Type B pancreatic cell (in vitro differentiated cells): ENCODE measurements at places on chromosomes 16 and 17. TPM values are rescaled to one million over a fixed set of nuclear protein-coding genes. Genes with fewer than 3 reads are reported as not detected.

Gene C16orf92
- not detected in 2 replicates for total RNA-seq

Gene ADAD2
- total RNA-seq: not detected in 2 replicates

Gene MPP3
- total RNA-seq: 3.8 and 7.8 TPM in 2 replicates

Gene E2F4
- total RNA-seq: 68.8 and 84.5 TPM in 2 replicates

Gene HP
- not detected in 2 replicates for total RNA-seq

Gene TPSD1
- not detected in 2 replicates for total RNA-seq

Gene NTHL1
- 18.1 and 37.6 TPM in 2 replicates for total RNA-seq

Gene ZMYND15
- total RNA-seq: 0.70 and 1.4 TPM in 2 replicates

Gene MMP25
- 0.14 TPM in 2 replicates for total RNA-seq

Gene RND2
- total RNA-seq: 3.3 and 7.1 TPM in 2 replicates

Gene CHST4
- 0.33 TPM in 1 of 2 replicates, not detected in the other for total RNA-seq

- DNase-seq: no peak
- peaks cover under 1% of the 10 kb centered on the region for H3K36me3 ChIP-seq
- H3K27ac ChIP-seq: no peak overlapping the region
- H3K27me3 ChIP-seq: no peaks in the 10 kb centered on the region
- no peak overlapping the region for H3K4me3 ChIP-seq
- H3K4me1 ChIP-seq: no peaks in the 10 kb centered on the region
These were observed 116.4 kb downstream of the HS3ST3A1 start for GRCh38 chr17:13485327-13485726.

DNA sequence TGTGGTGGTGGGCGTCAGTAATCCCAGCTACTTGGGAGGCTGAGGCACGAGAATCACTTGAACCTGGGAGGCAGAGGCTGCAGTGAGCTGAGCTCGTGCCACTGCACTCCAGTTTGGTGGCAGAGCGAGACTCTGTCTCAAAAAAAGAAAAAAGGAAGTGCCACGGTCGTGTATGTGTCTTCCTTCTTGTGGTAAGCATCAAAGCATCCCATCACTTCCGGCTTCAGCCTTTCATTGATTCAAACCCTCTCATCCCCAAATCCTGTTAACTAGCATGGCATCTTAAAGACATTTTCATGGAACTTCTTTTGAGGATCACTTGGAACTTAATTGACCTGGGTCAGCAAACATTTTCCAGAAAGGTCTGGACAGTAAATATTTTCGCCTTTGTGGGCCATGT, 126.2 kb downstream of the CPPED1 start:
- no peaks in the 10 kb centered on the region for H3K36me3 ChIP-seq
- H3K4me3 ChIP-seq: no peak overlapping the region
- no peaks in the 10 kb centered on the region for H3K27me3 ChIP-seq
- peaks cover 8% of the 10 kb centered on the region for H3K4me1 ChIP-seq
- no peak overlapping the region for H3K27ac ChIP-seq
- no peak for DNase-seq

DNA sequence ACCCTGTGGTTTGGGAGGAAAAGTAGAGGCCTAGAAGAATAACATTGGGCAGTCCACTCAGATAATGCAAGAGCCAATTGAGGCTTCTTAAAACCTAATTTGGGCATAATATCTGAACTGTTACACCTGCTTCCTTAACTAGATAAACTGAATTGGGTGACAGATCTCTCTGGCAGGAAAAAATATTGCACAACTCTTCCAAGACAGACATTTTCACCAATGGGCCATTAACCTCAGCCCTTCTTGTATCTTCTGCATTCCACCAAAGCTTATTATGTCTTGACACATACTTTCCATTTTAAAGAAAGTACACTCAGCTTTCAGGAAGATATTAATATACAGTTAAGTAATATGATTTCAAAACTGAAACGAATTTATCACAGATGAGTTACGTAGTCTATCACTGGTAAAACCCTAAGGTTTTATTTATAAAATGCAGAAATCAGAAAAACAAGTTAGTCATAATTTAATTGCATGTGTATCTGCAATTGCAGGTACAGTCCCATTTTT, 79.9 kb upstream of the MON1B start:
- H3K27me3 ChIP-seq: peaks cover 9% of the 10 kb centered on the region
- no peak for DNase-seq
- H3K4me3 ChIP-seq: no peak overlapping the region
- no peaks in the 10 kb centered on the region for H3K36me3 ChIP-seq
- H3K4me1 ChIP-seq: no peaks in the 10 kb centered on the region

DNA sequence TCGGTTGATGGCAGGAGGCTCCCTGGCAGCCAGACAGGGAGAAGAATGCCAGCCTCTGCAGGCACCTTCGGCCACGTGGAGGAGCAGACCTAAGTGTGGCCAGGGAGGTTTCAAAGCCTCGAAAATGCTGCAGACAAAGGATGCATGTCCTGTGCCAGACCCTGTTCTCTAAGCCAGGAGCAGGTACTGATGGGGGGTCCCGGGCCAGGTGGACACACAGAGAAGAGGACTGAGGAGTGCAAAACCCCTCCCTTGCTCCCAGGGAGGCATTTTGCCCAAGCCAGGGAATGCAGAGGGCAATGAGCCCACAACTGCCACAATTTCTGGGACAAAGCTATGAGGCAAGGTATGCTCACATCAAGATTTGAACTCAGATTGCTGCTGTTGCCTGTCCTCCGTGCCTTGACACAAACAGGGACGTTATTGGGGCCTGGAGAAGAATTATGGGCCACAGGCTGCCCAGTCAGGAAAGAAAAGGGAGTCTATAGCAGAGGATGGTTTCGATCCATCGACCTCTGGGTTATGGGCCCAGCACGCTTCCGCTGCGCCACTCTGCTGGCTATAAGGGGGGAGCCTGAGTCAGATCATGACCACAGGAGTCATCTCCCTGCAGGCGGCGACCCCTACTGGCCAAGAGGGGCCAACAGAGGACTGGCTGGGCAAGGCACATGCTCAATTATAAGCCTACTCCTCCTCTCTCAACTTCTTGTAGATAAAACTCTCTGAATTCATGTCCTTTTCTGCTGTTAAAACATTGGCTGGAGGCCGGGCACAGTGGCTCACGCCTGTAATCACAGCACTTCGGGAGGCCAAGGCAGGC, 25.1 kb upstream of the FOXK2 start:
- H3K36me3 ChIP-seq: no peaks in the 10 kb centered on the region
- peaks cover 18% of the 10 kb centered on the region for H3K4me1 ChIP-seq
- peak overlapping the region; percentile 85 for H3K4me3 ChIP-seq
- DNase-seq: peak; percentile 93
- H3K27me3 ChIP-seq: peaks cover 10% of the 10 kb centered on the region

DNA sequence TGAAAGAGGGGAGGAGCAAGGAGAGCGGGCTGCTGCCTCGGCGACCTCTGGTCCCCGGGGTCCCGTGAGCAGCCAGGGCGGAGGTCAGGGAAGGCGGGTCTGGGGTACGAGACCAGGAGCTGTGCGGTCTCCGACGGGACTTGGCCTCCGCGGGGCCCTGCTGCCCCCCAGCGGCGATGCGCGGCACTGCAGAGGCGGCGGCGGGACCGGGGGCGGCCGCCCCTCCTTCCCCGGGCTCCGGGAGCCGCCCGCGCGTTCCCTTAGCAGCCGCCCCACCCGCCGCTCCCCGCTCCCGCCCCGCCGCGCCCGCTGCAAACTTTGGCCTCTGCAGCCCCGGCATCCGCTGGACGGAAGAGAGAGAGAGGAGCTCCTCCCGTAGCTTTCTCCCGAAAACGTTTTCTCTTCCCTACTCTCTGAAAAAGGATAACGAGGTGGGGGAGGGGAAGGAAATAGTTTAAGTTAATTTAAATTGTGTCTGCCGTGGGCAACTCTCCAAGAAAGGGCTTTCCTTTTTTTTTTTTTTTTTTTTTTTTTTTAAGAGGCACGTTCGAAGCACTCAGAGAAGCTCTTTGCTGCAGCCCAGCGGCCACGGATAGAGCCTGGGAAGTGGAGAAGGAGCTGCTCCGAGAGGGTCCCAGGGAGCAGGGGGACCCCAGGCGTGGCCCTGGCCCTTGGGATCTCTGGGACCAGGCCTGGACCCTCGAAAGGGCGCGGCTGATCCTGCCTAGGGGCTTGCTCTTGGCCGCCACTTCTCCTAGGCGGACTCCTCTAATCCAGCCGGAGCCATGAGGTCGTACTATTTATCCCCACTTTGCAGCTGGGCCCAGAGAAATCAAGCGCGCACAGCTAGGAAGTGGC, 43.2 kb downstream of the C16orf82 start:
- peaks cover 19% of the 10 kb centered on the region for H3K27me3 ChIP-seq
- H3K36me3 ChIP-seq: no peaks in the 10 kb centered on the region
- H3K27ac ChIP-seq: peak overlapping the region; percentile 41
- peak; percentile 95 for DNase-seq
- H3K4me1 ChIP-seq: no peaks in the 10 kb centered on the region

GRCh38 chr17:68601565-68602288, 560 bp upstream of the FAM20A start:
- DNase-seq: no peak
- peaks cover 63% of the 10 kb centered on the region for H3K27me3 ChIP-seq
- no peaks in the 10 kb centered on the region for H3K36me3 ChIP-seq
- H3K27ac ChIP-seq: no peak overlapping the region

DNA sequence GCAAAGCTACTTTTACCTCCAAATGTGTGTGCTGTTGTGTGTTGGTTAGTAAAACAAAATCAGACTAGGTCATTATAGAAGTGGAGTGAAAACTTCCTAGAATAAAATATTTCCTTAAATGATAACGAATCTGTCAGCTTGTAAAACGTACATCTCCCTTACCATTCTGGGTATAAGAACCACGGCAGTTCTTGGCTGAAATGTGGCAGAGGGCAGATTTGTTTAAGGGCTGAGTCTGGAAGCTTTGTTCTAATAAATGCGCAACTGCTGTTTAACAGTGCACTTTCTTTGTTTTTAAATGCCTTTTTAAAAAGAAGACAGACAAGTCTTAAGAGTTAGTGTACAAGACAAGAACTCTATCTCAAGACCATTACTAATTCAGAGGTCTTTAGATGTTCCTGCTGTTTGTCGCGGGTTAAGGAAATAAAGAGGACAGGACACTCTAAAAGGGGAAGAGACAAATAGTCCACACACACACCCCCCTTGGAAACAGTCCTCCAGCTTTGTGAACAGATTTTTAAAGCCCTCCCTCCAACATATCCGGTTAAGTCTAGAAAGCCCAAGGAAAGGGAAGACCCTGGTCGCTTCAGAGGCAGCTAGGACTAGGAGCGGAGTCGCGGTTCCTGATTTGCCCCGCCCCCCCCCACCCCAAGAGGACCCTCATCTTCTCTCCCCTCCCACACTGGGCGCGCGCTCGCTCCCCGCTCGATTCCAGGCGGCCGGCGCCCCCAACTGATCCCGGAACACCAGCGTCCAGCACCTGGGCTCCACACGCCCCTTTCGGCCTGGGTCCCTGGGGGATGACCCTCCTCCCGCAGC, 658 bp downstream of the SYNRG start:
- peak overlapping the region; percentile 93 for H3K27ac ChIP-seq
- peak overlapping the region; percentile 95 for H3K4me3 ChIP-seq
- no peak for DNase-seq

- H3K27ac ChIP-seq: peak within 1 kb of the TSS; percentile 53
- peak; percentile 64 for DNase-seq
- peak within 1 kb of the TSS; percentile 83 for H3K4me3 ChIP-seq
- H3K36me3 ChIP-seq: no peaks in the 10 kb centered on the region
- peaks cover 11% of the 10 kb centered on the region for H3K4me1 ChIP-seq
These were observed at the start of gene RAB11FIP4 for GRCh38 chr17:31391496-31391949. RAB11FIP4 (plus strand) TSS chr17:31391675; CDS start chr17:31391853, 178 bp downstream.

GRCh38 chr17:12318571-12319266, 298.0 kb downstream of the MAP2K4 start:
- no peak overlapping the region for H3K27ac ChIP-seq
- DNase-seq: no peak
- H3K4me3 ChIP-seq: no peak overlapping the region
- H3K4me1 ChIP-seq: no peaks in the 10 kb centered on the region

- no peaks in the 10 kb centered on the region for H3K27me3 ChIP-seq
- peaks cover 11% of the 10 kb centered on the region for H3K4me1 ChIP-seq
- peak overlapping the region; percentile 23 for H3K27ac ChIP-seq
- DNase-seq: no peak
- peaks cover 13% of the 10 kb centered on the region for H3K36me3 ChIP-seq
These were observed 54.8 kb downstream of the VMP1 start for GRCh38 chr17:59762049-59762823.

DNA sequence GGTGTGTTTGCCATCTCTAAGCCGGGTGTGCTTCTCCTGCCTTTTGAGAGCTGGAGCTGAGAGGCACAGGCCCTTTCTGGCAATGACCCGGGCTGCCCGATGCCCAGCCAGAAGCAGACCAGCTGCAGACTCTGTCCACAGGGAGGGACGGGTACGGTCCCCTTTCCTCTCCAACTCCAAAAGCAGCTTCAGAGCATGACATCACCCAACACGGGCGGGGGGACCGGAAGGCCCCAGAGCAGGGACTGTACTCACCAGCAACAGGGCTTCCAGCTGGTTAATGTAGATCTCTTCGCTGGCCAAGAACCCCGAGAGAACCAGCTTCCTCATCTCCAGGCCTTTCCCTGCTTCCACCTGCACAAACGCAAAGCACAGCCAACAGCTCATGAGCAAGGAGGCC, 79.4 kb downstream of the ABR start:
- no peak for DNase-seq
- H3K27me3 ChIP-seq: no peaks in the 10 kb centered on the region
- H3K4me1 ChIP-seq: peaks cover 6% of the 10 kb centered on the region
- H3K36me3 ChIP-seq: peaks cover 11% of the 10 kb centered on the region
- H3K4me3 ChIP-seq: no peak overlapping the region

- no peak overlapping the region for H3K27ac ChIP-seq
- H3K27me3 ChIP-seq: peaks cover 4% of the 10 kb centered on the region
- peaks cover 5% of the 10 kb centered on the region for H3K4me1 ChIP-seq
- no peaks in the 10 kb centered on the region for H3K36me3 ChIP-seq
- DNase-seq: no peak
- H3K4me3 ChIP-seq: no peak overlapping the region
These were observed 182.1 kb downstream of the HS3ST3A1 start for GRCh38 chr17:13419676-13420075.

DNA sequence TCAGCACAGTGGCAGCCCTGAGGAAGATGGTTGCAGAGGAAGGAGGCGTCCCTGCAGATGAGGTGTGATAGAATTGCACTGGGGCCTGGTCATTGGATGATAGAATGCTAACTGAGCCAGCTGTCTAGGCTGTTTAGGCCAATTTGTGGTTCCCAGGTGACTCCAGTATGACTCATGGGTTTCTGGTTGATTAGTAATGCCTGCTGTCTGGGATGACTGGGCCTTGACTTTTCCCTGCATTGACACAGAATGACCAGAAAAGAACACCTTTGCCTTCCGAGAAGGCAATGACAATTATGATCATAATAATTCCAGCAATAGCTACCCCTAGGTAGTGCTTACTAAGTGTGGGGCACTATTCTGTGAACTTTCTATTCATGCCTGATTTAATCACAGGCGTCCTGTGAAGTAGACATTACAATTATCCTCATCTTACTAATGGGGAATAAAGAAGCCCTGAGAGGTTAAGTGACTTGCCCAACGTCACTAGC, 31.5 kb downstream of the USP43 start:
- peak overlapping the region; percentile 23 for H3K27ac ChIP-seq
- no peak for DNase-seq
- no peaks in the 10 kb centered on the region for H3K4me1 ChIP-seq
- H3K27me3 ChIP-seq: no peaks in the 10 kb centered on the region
- H3K4me3 ChIP-seq: no peak overlapping the region

- DNase-seq: no peak
- no peaks in the 10 kb centered on the region for H3K36me3 ChIP-seq
- no peak overlapping the region for H3K27ac ChIP-seq
- H3K4me3 ChIP-seq: no peak overlapping the region
These were observed 467.0 kb upstream of the GOT2 start for GRCh38 chr16:59201160-59201559.

GRCh38 chr17:61406971-61407911, 7.6 kb downstream of the TBX2 start:
- DNase-seq: no peak
- H3K4me3 ChIP-seq: peak overlapping the region; percentile 65
- peaks cover 72% of the 10 kb centered on the region for H3K27me3 ChIP-seq

GRCh38 chr17:74566132-74566753, 1.1 kb downstream of the CD300H start:
- no peak overlapping the region for H3K4me3 ChIP-seq
- H3K27ac ChIP-seq: no peak overlapping the region
- no peaks in the 10 kb centered on the region for H3K4me1 ChIP-seq
